ENCODE measurements at places on chromosomes 13 and 19.
A peak's percentile ranks its signal among the peaks of the same experiment; 100 is the strongest.

DNA sequence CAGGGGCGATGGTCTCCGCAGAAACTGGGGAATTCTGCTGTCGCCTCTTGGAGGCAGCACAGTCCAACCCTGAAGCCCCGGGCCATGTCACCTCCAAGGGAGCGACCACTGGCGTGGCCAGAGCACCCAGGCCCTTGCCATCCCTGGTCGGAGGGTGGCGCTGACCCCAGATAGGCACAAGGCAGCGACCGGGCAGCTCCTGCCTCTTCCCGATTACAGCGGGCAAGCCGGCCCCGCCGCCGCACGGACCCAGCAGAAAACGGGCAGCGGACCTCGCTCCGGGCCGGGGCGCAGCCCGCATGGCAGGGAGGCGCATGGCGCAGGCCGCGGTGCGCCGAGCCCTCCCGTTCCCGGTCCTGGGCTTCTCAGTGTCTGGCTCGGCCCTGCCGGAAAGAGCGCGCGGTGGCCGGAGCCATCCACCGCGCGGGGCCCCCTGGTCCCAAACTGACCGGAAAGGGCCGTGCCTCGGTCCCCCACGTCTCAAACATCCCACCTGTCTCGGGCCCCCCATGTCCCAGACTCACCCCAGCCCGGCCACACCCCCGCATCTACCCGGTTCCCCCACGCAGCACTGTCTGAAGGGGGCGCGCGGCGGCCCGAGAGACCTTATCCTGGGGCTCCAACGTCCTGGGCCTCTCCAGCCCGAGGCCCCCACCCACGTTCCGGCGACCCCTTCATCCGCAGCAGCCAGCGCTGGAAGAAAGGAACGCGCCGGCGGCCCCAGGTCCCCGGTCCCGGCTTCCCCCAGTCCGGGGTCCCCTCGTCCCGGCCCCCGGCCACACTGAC lies 727 bp downstream of the CERS1 start:
- DNase-seq = no peak

GRCh38 chr13:24288870-24289269 lies 20.5 kb upstream of the C1QTNF9 start:
- no peak for DNase-seq

GRCh38 chr19:30423481-30423880 lies 51.3 kb downstream of the ZNF536 start:
- no peak for DNase-seq

GRCh38 chr19:42246143-42246921 lies 3.9 kb upstream of the GSK3A start:
- DNase-seq = peak; percentile 39

- DNase-seq = no peak
Observed at GRCh38 chr19:13002166-13002898, 7.1 kb downstream of the NFIX start.

GRCh38 chr13:102598061-102598460 lies 1.3 kb downstream of the TPP2 start:
- DNase-seq = no peak

- DNase-seq = no peak
Observed at GRCh38 chr13:44540761-44541434, 35.2 kb downstream of the TSC22D1 start.

- no peak for DNase-seq
Observed at GRCh38 chr19:55625004-55625326, 599 bp upstream of the ZNF784 start.

GRCh38 chr13:109043636-109044035 lies 414.2 kb downstream of the MYO16 start:
- DNase-seq = no peak

DNA sequence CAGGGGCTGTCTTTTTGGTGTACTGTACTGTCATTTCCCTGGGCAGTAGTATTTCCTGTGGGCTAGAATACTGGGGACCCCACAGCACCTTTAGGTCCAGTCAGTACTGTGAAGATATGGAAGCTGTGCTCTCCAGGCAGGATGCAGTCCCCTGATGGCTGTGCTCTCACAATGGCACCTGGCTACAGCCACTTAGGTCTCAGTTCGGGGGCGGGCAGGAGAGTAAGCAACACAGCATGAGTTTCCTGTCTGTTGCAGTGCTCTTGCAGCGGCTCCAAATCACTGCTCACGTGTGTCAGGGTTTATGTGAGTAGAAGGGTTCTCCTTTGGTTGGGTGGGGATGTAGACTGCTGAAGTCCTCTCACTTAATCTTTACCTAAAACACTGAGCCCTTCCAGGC lies 810.4 kb downstream of the DACH1 start:
- no peak for DNase-seq

DNA sequence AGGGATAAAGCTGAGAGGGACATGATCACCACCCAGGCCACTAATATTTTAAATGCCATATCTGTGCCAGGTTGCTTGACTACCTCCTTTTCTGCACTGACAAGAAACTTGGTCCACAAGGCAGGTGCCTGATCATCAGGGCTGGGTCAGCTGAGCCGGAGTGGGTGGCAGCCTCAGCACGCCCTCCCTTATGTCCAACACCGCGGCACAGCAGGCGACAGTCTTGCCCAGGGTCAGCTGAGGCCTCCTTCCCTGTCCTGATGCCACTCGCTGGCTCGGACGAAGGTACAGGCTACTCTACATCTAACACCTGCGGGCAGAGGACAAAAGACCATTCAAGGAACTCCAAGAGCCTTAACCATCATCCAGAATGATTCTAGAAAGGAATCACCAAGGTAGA lies 16.9 kb downstream of the ZC3H4 start:
- DNase-seq = no peak

DNA sequence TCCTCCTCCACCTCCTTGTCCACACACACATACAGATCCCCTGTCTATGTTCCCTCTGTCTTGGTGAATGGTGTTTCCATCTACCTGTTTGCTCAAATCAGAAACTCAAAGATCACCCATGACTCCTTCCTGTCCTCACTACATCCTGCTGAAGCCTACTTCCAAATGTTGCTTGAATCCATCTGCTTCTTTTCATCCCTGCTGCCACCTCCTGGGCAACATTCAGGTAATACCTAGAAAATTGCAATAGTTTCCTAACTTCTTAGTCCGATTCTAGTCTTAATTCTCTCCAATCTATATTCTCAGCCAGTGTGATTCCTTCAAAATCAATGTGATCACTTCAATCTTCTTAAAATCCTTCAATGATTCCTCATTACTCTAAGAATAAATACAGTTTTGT lies 155.5 kb upstream of the STARD13 start:
- no peak for DNase-seq

- DNase-seq = no peak
Observed at GRCh38 chr13:79695754-79696153, 214.8 kb downstream of the NDFIP2 start.

DNA sequence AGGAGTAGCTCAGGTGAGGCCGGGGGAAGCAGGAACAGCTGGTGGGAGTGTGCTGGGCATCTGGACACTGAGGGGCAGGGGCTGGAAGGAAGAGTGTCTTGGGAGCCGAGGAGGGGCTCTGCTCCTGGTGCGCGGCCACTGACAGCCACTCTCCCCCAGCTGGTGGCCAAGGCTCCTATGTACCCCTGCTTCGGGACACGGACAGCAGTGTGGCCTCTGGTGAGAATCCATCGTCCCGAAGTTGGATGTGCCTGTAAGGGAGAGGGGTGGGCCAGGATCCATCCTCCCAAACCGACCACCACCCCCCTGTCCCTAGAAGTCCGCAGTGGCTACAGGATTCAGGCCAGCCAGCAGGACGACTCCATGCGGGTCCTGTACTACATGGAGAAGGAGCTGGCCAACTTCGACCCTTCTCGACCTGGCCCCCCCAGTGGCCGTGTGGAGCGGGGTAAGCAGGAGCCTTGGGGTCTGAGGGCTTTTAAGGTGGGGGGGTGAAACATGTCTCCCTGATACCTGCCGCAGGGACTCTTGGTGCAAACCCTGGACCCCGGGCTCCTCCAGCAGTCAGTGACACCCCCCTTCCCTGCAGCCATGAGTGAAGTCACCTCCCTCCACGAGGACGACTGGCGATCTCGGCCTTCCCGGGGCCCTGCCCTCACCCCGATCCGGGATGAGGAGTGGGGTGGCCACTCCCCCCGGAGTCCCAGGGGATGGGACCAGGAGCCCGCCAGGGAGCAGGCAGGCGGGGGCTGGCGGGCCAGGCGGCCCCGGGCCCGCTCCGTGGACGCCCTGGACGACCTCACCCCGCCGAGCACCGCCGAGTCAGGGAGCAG lies 2.0 kb upstream of the USF2 start:
- peak; percentile 8 for DNase-seq

- DNase-seq = no peak
Observed at GRCh38 chr13:28718196-28718542, 601 bp downstream of the SLC46A3 start.

DNA sequence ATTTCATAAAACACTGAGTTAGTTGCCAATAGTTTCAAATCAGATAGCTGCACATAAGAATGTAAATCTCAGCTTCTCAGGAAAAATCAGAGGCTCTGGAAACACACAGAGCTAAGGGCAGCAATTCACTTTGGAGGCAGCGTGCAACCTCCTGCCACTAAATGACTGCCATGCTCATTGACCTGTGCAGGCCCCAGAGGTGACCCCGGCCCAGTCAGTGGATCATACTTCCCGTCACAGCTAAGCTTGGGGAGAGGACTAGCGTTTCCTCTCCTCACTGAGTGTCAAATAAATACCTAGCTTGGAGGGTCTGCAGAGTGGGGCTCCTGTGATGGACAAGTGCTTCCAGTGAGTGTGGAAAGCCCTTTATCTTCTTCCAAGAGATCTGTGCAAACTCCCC lies 67.2 kb downstream of the UQCRFS1 start:
- no peak for DNase-seq

DNA sequence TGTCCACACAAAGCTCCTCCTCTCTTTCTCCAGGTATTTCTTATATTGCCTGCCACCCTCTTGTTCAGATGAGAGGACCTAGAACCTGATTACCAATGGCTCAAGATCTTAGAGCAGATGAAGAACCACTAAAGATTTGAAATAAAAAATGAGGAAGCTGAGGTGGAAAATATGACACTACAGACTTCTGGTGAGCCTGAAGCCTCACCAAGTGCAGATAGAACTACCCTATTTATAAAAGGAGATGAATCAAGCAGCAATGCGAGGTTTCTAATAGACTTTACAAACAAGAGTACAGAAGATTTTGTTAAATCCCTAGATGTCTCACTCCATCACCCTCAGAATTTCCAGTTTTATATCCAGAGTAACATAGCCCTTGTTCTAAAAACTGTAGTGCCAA lies 345.8 kb downstream of the TBC1D4 start:
- no peak for DNase-seq
